ENCODE measurements at places on chromosomes 11 and 22.

DNA sequence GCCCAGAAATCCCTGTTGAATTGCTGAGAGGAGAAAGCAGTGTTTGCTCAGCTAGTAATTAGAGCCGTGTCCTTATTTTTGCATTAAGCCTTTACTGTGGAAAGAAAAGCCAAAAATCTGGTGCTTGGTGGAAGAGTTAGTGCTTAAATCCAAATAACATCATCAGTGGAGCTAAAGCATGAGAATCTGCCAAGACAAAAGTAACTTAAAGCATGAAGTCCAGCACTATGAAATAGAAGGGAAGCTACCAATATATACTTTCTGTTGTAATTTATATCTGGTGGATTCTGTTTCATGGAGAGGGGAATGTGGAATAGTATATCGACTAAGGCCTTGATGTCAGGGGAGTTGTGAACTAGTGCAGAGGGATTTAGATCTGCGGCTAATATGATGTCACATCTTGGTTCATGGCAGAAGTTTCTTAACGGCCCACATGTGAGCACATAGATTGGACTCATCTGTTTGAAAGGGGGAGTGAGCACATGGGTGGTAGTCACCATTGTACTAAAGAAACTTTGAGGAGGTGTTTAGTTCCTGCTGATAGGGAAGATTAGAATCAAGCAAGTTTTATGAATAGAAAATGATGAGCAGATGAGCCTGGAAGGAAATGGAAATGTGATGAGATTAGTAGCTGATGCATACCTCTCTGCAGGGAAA, 224.4 kb upstream of the MTNR1B start:
- no peak for DNase-seq

- no peak for DNase-seq
Measured at GRCh38 chr11:83449338-83449913, 163.3 kb upstream of the CCDC90B start.

DNA sequence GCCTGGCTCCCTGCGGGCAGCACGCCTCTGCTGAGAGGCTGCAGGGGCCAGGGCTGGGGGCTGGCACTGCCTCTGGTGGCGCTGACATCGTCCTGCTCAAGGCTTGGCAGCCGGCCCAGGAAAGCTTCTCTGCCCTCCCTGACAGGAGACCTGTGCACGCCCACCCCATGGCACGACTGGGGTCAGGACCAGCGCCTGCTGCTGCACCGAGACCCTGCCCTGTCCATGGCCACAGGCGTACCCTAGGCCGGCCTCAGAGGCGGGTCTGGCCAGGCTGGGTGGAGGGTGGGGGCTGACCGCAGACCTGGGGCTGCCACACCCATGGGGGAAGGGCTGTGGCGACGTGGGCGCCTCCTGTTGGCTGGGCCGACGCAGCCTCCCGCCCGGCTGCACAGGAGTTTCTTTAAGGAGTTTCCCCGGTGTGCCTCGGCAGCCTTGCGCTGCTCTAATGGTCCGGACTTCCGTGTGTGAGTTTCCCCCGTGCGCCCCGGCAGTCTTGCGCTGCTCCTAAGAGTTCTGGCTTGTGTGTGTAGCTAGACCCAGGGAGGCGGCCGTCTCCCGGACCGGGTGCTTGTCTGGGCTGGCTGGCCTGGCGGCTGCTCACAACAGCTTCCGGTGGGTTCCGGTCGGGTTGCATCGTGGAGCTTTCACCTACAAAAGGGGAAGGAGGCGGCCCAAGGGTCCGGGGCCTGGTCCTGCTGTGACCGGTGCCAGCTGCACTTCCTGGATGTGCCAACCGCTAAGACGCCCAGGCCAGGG, 4.6 kb downstream of the TRABD start:
- DNase-seq = peak; percentile 74

DNA sequence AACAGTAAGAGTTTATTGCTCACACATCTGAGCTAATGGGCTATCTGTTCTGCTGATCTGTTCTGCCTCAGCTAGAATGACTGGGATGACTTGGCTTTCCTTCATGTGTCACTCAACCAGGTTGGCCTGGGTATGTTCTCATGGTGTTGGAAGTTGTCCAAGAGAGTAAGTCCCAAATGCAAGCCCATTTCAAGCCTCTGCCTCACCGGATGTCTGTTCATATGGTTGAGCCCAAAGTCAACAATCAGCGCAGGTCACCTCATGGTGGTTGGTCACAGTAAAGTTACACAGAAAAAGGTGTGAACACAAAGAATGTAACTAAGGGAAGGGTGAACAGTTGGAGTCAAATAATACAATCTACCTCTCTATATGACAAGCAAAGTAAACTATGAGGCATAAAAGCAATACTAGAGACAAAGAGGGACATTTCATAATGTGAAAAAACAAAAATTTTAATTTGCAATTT, 1.9 kb downstream of the GDPD4 start:
- DNase-seq = no peak

DNA sequence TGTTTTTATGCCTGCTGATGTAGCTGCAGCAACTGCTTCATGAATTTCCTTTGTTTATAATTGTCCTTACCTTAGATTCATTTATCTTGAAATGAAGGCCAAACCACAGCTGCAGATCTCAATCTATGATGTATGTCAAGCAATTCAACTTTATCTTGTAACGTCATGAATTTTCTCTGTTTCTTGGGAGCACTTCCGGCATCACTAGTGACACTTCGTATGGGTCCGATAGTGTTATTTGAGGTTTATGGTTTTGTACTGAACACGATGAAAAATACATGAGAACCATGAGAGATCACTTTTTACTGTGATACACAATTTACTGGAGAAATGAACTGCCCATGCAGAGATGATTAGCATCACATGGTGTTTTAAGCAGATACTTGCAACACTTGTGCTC, 98.5 kb downstream of the CSTPP1 start:
- no peak for DNase-seq

DNA sequence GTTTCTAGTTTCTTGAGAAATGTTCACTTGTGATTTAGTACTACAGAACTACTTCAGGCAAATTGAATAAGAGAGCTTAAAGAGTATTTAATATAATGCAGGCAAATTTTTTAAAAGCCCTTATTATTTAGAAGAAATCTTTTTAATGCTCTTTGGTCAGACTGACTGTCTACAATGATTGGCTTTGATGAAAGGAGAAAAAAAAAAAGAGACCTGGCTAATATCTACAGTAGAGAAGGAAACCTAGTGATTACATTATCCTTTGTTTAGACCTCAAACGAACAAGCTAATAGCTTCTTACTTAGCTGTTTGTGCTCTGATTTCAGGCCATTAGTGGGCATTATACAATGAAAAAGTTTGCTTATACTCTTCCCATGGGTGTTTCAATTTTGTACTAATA, 1043.1 kb downstream of the JRKL start:
- no peak for DNase-seq

GRCh38 chr11:111886844-111887243, 7.5 kb downstream of the CFAP68 start:
- no peak for DNase-seq

DNA sequence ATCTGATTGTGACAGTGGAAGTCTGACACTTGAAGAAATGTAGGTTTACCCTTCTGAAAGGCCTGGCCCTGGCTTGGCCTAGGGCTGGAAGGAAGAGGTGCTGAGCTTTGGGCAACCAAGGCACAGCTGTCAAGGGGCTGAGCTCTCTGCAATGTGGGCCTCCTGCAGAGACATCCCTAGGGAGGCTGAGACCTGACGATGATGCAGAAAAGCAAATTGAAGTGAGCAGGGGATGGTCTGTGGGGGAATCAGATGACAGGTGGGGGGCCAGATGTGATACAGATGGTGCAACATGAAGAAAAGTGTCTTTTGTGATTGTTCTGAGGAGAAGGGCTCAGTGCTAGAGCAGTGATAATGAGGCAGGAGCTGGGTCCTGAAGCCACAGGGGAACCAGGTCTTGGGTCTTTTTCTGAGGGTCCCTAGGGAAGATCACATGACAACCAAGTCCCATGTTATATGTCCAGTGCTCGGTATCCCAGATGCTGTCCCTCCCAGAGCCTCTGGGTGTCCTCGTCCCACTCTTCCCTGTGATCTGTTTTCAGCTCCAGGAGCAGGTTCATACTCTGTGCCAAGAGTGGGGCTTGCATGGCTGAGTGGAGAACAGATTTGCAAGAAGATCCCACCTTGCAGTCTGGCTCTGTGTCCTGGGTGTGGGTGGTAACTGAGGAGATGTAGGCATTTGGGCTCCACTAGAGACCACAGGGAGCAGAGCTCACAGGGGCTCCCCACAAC, 79.9 kb upstream of the VPREB1 start:
- no peak for DNase-seq

DNA sequence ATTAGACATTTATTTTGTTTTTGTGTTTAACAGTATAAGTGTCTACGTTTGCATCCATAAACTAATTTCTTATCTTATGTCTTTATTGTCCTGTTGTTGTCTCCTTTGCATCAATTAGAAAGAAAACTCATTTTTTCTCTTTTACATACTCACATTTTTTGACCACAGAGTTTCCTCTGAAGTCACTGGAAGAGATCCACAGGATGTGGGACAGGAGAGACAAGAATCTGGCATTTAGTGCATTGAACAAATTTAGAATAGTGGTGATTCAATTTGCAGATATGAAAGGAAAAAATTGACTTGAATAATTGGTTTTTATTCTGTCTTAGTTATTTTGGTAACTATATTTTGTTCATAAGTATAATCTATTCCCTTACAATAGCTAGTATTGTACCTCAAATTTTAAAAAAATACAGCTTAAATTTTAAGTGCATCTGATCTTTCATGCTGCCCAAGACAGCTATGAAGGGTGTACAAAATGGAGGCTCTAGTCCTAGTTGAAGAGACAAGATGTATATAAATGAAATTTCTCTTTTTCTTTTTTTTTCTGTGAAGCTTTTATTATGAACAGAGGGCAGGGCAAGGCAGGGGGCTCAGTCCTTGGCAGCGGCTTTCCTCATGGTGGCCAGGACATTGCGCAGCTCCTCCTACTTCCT, 24.4 kb downstream of the HORMAD2 start:
- DNase-seq = no peak

GRCh38 chr11:12280199-12280837, 97.1 kb upstream of the PARVA start:
- DNase-seq = no peak

GRCh38 chr11:60923800-60924109, 505 bp upstream of the TMEM132A start:
- no peak for DNase-seq

GRCh38 chr11:79059141-79059540, 381.7 kb downstream of the TENM4 start:
- DNase-seq = no peak

- DNase-seq = no peak
Measured at GRCh38 chr11:26621132-26621531, 49.1 kb upstream of the MUC15 start.

DNA sequence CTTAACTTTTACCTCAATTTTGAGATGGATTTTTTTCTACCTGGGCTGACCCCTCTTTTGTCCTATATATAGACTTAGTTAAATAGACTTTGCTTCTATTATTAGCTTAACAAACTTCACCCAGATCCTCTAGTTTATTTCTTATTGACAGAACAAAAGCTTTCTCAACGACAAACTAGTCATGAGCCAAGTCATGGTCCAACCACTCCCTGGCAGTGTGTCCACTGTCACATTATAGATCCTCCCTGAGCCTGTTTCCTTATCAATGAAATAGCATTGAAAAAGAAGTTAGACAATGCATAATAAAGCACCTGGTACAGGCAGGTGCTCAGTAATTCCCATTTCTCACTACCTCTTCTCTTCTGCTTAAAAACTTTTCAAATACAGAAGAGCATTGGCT, 155.1 kb downstream of the SPON1 start:
- no peak for DNase-seq

DNA sequence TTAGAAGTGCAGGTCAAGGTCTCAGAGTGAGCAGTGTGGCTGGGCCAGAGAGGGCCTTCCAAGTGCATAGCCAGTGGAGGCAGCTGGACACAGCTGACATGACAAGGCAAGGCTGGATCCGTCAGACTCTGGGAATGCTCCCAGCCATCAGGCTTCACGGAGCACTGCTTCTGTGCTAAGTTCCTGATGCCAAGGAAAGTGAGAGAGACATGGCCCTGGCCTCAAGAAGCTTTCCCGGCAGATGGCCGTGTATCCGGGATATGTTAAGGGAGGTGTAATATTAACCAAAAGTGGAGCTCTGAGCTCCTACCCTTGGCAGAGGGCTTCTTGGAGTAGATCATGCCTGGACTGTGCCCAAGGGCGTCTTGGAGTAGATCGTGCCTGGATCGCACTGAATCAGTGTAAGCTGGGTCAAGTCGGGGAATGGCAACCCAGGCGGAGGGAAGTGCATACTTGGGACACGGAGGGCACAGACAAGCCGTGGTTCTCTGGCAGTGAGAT, 7.4 kb upstream of the EFCAB6 start:
- DNase-seq = no peak

- DNase-seq = no peak
Measured at GRCh38 chr11:105701098-105701497, 91.2 kb downstream of the GRIA4 start.

- DNase-seq = no peak
Measured at GRCh38 chr11:3107608-3108182, 50.5 kb upstream of the CARS1 start.

- DNase-seq = no peak
Measured at GRCh38 chr11:76313913-76314740, 66.8 kb downstream of the THAP12 start.

- no peak for DNase-seq
Measured at GRCh38 chr11:94550513-94550912, 6.8 kb downstream of the FUT4 start.

- DNase-seq = peak; percentile 45
Measured at GRCh38 chr11:59106363-59107336, at the start of gene FAM111B. TSS of gene FAM111B (plus strand) at chr11:59107237. CDS start at chr11:59109626, 2,389 bp downstream.

- DNase-seq = no peak
Measured at GRCh38 chr22:49394116-49394785, 433.4 kb downstream of the BRD1 start.

DNA sequence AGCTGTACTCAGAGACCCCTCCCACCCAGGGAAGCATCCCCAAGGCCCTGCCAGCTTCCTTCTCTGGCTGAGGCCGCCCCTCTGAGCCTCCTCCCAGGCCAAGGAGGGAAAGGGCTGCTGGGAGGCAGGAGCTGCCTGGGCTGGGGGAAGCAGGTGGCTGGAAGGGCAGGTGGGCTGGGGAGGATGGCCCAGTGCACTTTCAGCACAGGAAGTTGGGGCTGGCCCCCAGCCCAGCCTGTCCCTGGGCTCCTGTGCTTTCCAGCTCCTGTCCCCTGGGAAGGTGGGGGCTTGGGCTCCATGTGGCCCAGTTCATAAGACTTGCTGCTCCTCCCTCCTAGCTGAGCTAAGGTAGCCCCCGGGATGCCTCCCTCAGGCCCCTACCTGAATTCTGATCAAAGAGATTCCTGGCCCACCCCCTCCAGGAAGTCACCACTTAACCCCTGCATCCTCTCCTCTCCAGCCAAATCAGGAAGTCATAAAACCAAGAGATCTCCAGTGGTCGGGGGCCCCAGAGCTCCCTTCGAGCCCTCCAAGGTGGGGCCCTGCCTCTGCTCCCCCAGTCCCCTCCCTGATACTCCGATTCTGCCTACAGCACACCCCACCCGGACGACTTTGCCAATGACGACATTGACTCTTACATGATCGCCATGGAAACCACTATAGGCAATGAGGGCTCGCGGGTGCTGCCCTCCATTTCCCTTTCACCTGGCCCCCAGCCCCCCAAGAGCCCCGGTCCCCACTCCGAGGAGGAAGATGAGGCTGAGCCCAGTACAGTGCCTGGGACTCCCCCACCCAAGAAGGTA, 4.9 kb downstream of the PPP1CA start:
- no peak for DNase-seq
